ENCODE measurements at places on chromosomes 3 and 15.

DNA sequence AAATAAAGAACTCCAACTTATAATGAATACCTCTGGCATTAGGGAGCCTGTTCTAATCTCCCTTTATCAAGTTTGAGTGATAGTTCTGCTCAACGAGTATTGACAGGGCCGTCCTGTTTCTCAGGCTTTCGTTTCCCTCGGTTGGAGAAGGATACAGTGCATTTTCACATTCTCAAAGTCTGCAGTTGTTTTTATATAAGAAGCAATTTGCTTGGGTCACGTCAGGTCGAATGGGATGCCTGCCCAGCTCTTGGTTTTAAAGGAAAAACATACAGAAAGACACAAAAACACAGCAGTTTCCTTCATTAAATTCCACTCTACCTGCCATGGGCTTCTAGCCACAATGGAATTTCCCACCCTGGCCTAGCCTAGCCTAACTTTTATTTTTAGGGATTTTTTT is 366.3 kb downstream of the TIGIT start:
- DNase-seq = no peak
- H3K27me3 ChIP-seq = no peaks in the 10 kb centered on the region
- H3K27ac ChIP-seq = peak overlapping the region; percentile 69
- no peaks in the 10 kb centered on the region for H3K4me1 ChIP-seq
- peak overlapping the region; percentile 19 for H3K4me3 ChIP-seq

DNA sequence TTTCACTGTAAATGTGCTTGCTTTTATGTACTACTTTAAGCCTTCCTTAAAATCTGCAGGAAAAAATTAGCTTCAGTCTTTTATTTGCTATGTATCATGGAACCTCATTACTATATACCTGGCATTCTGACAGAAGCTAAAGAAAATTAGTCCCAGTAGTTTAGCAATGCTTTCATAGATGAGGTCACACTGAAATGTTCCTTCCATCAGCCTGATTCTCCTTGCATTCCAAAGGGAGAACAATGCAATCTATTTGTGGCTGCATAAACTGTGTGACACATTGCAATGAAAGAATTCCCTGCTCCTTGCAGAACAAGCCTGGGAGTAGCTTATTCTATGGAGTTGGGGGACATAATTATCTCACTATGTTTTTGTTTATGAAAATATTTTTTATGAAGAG is 691.5 kb upstream of the ARPP21 start:
- H3K27me3 ChIP-seq = no peaks in the 10 kb centered on the region
- H3K36me3 ChIP-seq = no peaks in the 10 kb centered on the region
- H3K4me3 ChIP-seq = no peak overlapping the region
- DNase-seq = no peak

GRCh38 chr3:89783341-89783927 is 676.0 kb downstream of the EPHA3 start:
- DNase-seq = no peak
- H3K27ac ChIP-seq = no peak overlapping the region
- H3K36me3 ChIP-seq = no peaks in the 10 kb centered on the region
- H3K4me1 ChIP-seq = no peaks in the 10 kb centered on the region
- no peak overlapping the region for H3K4me3 ChIP-seq
- H3K27me3 ChIP-seq = no peaks in the 10 kb centered on the region

DNA sequence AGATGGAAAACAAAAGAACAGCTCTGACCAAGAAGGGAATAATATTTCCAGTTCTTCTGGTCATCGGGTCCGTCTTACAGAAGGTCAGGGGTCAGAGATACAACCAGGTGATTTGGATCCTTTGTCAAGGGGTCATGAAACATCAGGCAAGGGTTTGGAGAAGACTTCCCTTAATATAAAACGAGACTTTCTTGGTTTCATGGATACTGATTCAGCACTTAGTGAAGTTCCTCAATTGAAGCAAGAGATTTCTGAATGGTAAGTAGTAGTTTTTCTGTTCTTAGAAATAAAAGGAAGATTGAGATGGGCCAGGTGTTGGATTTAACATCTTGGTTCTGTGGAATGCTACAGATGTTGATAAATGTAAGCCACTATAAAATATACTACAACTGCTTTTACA is 9.5 kb downstream of the MGA start:
- no peak overlapping the region for H3K27ac ChIP-seq
- no peaks in the 10 kb centered on the region for H3K4me1 ChIP-seq
- H3K36me3 ChIP-seq = no peaks in the 10 kb centered on the region
- DNase-seq = no peak
- no peak overlapping the region for H3K4me3 ChIP-seq
- H3K27me3 ChIP-seq = no peaks in the 10 kb centered on the region

DNA sequence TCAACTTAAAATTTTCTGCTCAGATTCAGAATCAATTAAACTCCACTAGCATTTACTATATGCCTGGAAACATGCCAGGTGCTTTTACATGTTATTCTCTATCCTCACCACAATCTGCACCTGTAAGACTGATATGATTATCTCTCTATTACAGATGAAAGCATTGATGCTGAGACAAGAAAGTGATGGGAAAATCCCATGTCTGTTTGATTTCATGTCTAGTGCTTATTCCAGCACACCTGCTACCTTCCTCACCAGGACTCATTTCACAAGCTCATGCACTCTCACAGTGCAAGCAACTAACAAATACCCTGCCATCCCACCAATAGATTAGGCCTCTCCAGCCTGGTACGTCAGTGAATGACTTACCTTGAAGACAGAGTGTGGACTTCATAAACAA is 25.0 kb upstream of the BCL6 start:
- no peak for DNase-seq
- H3K4me1 ChIP-seq = no peaks in the 10 kb centered on the region
- no peaks in the 10 kb centered on the region for H3K36me3 ChIP-seq
- H3K4me3 ChIP-seq = no peak overlapping the region
- H3K27ac ChIP-seq = no peak overlapping the region

DNA sequence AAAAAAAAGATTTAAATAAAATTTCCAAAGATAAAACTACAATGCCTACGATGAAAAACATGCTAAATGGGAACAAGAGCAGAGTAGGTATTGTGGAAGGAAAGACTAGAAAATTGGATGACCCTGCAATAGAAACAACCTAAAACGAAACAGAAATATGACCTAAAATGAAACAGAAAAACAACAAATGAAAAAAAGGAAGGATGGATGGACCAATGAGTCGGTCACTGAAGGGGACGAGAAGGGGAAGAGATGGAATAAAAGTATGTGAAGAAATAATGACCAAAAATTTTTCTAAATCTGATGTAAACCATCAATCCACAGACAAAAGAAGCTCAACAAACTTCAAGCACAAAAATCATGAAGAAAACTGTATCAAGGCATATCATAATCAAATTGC is 44.8 kb downstream of the TBC1D2B start:
- DNase-seq = no peak
- no peaks in the 10 kb centered on the region for H3K4me1 ChIP-seq
- no peak overlapping the region for H3K4me3 ChIP-seq
- no peaks in the 10 kb centered on the region for H3K36me3 ChIP-seq

GRCh38 chr15:39357480-39358268 is 223.2 kb upstream of the THBS1 start:
- H3K36me3 ChIP-seq = no peaks in the 10 kb centered on the region
- no peak overlapping the region for H3K27ac ChIP-seq
- DNase-seq = no peak

GRCh38 chr3:55541456-55541855 is 54.4 kb upstream of the WNT5A start:
- H3K4me1 ChIP-seq = no peaks in the 10 kb centered on the region
- H3K27me3 ChIP-seq = no peaks in the 10 kb centered on the region
- H3K4me3 ChIP-seq = no peak overlapping the region
- no peaks in the 10 kb centered on the region for H3K36me3 ChIP-seq

DNA sequence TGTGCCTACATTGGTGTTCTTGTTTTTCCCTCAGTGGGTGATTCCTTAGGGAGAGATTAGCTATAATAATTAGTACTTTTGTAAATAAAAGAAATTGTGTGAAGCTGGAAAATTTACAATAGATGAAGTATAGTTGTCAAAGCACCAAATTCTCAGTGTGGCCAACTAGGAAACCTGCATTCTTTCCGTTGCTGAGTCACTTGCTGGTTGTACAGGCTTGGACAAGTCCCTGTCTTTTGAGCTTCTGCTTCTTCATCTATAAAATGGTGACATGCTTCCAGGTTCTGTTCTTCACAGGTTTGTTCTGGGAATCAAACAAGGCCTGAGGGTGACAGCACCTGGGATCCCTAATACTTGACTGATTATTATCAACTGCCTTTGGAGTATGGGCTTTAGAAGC is 184.1 kb upstream of the HES1 start:
- DNase-seq = no peak
- no peak overlapping the region for H3K4me3 ChIP-seq
- H3K27me3 ChIP-seq = no peaks in the 10 kb centered on the region
- no peak overlapping the region for H3K27ac ChIP-seq
- H3K36me3 ChIP-seq = no peaks in the 10 kb centered on the region
